Activated naive CD4-positive, alpha-beta T cell (primary cell): ENCODE measurements at places on chromosomes 7 and 10.

- DNase-seq, result no peak
Observed at GRCh38 chr10:31322647-31323046, 3.6 kb downstream of the ZEB1 start.

DNA sequence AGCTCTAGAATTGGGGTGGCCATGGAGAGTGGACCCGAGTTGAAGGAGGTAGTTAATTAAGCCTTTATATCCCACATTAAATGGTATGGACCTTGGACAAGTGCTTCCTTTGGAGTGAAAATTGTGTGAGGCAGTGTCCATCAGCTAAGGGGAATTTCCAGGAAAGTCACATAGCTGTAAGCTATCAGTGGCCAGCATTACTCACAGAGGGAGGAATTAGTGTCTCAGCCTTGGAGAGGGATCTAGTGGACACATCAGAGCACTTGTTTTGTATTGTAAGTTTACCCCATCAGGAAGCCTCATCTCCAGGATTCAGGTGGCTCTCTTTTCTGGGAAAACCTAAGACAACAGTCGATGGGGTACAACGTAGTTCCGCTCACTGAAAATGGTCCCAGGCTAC is 416.7 kb downstream of the TFEC start:
- DNase-seq, result no peak

DNA sequence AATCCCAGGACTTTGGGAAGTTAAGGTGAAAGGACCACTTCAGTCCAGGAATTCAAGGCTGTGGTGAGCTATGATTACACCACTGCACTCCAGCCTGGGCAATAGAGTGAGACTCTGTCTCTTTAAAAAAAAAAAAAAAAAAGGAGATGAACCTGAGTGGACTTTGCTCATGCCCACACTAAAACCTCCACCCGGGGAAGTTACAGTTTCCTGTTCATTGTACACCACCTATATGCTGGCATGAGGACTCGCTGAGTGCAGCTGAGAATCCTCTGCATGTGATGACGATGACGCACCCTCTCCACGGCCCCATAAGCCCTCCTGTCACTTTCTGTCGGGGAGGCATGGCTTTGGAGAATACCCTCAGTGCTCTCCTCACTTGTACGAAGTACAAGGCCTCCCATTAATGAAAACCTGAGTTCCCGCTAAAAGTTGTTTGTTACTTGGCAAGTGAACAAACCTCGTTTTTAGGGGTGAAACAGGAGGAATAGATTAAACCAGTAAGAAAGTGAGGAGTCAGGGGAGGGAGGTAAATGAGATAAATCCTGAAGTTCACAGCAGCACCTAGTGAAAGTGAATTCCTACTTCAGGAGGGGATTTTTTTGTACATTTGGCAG is 15.9 kb downstream of the TMEM176B start:
- DNase-seq, result no peak

- no peak for DNase-seq
Observed at GRCh38 chr10:102227050-102227449, 951 bp downstream of the ELOVL3 start.

- no peak for DNase-seq
Observed at GRCh38 chr10:73841526-73842285, 30.3 kb upstream of the NDST2 start.

GRCh38 chr7:115910541-115911164 is 119.9 kb downstream of the TFEC start:
- no peak for DNase-seq

- no peak for DNase-seq
Observed at GRCh38 chr7:123828805-123829204, 16.2 kb upstream of the HYAL4 start.

GRCh38 chr7:23538301-23538700 is 6.5 kb upstream of the TRA2A start:
- no peak for DNase-seq

DNA sequence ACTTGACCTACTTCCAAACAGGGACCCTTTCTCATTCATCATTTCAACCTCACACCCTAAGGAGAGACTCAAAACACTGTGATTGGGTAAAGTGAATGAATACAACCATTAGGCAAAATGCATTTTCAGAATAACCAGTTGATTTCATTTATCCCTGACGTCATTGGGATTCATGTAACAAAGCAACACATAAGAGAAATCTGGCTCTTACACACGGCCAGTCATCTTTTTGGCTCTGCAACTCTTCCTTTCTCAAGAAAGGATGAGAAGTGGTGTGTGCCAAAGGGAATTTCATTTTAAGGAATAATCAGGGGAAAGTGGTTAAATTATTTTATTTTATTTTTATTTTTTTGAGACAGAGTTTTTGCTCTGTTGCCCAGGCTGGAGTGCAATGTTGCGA is 83.1 kb downstream of the CPVL start:
- DNase-seq, result no peak

DNA sequence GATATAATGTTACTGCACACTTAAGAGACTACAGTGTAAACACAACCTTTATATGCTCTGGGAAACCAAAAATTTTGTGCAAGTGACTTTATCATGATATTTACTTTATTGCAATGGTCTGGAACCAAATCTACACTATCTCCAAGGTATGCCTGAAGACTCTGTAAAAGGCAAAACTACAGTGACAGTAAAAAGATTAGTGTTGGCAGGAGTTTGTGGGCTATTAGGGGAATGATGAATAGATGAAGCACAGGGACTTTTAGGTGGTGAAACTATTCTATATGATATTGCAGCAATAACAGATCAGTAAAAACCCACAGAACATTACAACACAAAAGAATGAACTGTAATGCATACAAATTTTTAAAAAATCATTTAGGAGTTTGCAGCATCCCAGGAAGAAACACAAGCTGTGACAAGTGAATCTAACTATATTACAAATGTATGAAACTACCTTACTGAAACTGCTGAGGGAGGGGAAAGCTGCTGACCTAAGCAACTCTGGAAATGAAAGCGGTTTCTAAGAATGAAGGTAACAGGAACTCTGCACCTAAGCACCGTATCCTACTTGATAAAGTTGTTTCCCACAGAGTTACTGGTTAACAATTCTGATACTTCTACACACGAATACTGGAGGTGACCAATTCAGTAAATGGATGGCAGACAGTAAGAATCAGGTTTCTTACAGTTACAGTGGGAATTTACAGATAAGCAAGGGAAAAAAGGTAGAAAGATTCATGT is 82.6 kb downstream of the ATE1 start:
- DNase-seq, result no peak

DNA sequence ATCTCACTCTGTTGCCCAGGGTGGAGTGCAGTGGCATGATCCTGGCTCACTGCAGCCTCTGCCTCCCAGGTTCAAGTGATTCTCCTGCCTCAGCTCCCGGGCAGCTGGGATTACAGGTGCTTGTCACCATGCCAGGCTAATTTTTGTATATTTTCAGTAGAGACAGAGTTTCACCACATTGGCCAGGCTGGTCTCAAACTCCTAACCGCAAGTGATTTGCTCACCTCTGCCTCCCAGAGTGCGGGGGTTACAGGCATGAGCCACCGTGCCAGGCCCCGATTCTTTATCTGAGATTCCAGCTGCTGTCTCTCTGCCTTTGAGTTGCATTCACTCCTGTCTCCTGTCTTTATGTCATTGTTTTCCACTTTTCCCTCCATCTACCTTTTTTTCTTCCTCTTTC is 168.7 kb downstream of the TMEM178B start:
- no peak for DNase-seq

DNA sequence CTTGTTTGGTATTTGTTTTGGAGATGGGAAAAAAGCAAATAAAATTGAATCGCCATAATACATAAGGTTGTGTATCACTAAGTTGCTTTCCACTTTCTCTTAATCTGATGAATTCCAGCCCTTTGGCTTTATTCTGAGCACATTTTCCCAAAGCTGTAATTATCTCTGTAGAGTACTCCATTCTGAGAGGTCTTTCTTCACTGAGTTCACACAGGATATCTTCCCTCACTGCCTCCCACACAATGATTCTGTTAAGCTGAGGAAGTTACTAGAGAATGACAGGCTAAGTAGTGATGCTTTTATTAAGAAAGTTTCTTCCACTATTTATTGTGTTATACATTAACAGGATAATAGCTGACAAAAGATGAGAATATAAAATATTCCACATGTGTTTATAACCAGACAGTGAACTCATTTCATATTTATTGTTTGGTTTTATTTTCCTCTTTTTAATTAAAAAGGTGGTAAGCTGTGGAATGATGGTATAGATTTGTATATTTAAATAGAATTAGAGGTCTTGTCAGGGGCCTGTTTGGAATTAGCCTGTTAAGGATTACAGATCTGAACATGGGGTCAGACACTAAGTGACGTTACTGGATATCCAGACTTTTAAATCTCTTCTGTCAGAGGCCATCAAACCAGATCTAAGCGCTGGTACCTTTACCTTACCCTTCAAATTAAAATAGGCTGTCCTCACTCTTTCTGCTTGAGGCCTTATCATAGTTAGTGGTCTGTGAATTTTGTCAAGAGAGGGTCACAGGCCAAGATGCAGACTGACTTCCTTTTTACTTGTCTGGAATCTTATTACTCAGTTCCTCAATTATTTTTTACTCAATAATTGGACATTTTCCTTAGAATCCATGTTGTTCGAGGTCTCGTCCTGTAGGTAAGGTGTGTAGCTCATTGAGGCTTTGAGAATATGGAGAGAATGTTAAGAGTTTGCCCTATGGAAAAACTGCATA is 8.4 kb downstream of the PLXDC2 start:
- DNase-seq, result no peak

GRCh38 chr10:73494213-73494612 is 1.6 kb downstream of the PPP3CB start:
- no peak for DNase-seq

DNA sequence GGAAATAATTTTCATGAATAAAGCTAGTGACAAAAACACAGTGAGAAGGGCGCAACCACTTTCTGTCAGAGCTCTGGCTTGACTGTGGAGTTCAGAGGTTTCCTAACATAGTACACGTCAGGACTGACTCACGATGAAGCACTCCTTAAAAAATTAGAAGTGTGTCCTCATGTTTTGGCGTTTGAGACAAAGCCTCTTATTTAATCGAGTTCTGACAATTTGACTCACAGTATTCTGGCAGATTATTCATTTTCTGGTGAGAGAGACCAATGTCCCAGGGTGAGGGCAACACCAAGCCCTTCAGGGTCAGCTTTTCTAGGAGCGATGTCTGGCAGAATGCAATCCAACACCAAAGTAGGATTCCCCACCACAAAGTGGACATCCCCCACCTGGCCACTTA is 108.7 kb downstream of the DIP2C start:
- DNase-seq, result no peak

DNA sequence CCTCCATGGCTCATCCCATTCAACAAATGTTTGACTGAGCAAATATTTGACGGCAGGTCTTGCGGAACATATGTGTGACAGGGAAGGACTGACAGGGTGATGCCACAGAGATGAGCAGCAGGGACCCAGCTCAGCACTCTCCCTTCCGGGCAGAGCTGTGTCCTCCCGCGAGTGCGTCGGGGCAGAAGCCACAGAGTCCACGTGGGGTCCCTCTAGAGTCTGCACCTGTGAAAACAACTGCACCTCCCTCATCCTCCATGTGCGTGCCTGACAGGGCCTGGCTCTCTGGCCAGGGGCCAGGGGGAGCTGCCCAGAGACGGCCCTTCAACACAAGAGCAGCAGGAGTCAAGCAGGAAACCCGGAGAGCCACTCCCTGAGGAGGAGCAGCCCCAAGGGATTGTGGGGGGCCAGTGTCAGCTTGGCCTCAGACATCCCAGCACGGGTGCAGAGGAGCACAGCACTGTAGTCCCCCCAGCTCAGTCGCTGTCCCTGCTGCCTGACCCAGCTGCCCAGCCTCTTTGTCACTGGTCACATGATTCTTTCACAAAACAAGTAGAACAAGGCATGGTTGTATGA is 83.6 kb upstream of the TMEM72 start:
- DNase-seq, result no peak

GRCh38 chr7:42460933-42461332 is 223.9 kb upstream of the GLI3 start:
- no peak for DNase-seq

- DNase-seq, result peak; percentile 13
Observed at GRCh38 chr10:7412237-7412927, 1.5 kb upstream of the SFMBT2 start.

DNA sequence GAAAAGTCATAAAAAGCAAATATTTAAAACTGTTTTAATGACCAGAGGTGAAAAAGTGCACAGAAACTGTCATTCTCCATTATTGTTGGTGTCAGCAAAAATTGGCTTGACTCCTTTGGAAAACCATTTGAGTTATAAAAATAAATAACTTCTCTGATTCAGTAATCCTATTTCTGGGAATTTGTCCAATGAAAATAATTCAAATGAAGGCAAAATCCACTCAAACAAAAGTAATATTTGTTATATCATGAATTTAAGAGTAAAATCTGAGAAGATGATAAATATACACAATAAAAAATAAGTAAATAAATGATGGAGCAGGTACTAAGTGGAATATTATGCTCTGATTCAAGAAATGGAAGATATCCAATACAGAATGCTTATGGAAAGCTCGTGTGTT is 326.6 kb upstream of the KLF6 start:
- no peak for DNase-seq

- DNase-seq, result no peak
Observed at GRCh38 chr7:67105377-67105776, 108.7 kb downstream of the TYW1 start.

- no peak for DNase-seq
Observed at GRCh38 chr7:16801111-16801542, 3.7 kb downstream of the AGR2 start.

DNA sequence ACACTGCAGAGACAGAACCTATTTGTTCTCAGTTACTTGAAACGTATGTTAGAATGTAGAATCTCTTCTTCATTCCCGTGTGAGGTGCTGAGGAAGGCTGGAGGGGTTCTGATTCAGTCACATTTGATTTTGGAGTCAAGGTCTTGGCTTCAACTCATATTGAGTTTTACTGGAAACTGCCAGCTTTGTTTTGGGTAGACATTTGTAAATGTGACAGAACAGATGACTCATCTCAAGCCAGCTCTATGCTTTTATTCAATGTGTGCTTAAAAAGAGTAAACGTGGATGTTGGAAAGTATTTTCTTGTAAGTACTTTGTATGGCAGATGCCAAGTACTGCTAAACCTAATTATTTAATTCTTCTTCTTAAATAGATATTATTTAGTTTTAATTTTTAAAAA is 780.8 kb upstream of the C7orf33 start:
- no peak for DNase-seq

DNA sequence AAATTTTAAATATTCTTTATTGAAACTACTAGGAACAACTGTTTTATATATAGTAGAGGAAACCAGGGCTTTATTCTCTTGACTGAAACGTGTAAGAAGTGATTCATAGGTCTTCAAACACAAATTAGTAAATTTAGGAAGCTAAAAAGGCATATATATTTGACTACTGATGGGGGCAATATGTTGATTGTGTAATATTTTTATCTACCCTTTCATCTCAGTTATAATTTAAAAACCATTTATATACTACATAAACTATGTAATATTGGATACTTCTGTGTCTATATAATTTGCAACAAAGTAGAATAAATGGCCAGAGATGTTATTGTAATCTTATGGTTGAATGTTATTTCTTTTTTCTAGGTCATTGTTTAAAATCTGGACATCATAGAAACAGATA is 269.3 kb upstream of the KAT6B start:
- DNase-seq, result no peak
